ENCODE measurements at places on chromosomes 3 and 15.

DNA sequence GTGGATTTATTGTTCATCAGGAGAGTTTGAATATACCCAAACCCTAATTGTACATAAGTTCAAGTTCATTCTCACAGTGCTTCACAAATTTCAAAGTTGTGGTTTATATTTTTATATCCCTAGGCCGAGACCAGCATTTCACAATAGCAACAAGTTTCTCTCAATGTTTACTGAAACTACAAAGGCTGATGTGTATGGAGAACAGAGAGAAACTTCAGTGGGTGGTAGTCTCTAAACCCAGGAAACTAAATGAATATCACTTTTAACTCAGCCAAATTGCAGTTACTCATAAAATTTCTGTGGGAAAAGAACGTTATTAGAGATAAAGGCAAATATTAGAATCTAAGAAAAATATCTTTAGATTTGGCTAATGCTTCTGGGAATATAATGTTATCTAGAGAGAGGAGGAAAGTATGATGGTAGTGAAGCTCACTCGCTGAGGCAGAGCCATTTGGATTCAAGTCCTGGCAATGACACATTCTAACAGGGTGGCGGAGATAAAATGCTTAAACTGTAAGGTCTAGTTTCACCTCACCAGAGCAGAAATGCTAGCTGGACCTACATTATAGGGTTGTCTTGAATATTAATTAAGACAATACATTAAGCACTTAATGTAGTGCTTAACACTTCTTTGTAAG, 514.8 kb downstream of the EPHA3 start:
- no peak for DNase-seq

GRCh38 chr3:126319701-126320295, 37.4 kb downstream of the KLF15 start:
- no peak for DNase-seq

GRCh38 chr3:7759630-7760029, 742.0 kb upstream of the LMCD1 start:
- DNase-seq = no peak

- no peak for DNase-seq
These were observed 665 bp downstream of the GATM start for GRCh38 chr15:45377609-45378148.

DNA sequence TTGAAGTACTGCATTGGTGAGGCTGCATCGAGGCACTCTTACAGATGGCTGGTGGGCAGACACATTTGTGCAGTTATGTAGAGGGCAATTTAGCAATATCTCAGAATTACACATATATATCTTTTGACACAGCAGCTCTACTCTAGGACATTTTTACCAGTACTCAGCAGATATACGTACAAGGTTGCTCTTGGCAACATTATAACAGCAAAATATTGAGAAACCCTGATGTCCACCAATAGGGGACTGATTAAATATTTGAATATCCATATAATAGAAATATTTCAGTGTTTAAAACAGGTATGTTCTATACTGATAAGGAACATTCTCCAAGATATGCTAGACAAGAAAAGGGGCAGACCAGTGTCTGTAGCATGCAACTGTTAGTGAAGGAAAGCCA, 7.9 kb upstream of the FBXO22 start:
- DNase-seq = no peak

DNA sequence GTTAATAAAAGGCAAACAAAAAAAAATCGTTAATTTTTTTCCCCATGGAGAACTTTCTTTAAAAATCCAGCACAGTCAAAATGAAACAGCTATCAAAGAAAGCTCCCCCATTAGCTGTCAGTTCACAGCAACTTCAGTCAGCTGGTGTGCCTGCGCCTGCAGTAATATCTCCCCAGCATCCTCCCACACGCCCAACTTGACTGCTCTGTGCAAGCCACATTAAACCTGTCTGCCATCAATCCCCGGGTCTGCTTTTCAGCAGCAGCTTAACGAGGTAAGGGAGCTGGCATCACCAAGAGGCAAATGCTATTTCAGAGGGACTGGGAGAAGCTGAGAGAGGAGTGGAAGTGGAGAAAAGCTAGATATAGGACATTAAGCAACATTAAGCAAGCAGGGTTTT, 337.5 kb downstream of the GAP43 start:
- DNase-seq = peak; percentile 25

DNA sequence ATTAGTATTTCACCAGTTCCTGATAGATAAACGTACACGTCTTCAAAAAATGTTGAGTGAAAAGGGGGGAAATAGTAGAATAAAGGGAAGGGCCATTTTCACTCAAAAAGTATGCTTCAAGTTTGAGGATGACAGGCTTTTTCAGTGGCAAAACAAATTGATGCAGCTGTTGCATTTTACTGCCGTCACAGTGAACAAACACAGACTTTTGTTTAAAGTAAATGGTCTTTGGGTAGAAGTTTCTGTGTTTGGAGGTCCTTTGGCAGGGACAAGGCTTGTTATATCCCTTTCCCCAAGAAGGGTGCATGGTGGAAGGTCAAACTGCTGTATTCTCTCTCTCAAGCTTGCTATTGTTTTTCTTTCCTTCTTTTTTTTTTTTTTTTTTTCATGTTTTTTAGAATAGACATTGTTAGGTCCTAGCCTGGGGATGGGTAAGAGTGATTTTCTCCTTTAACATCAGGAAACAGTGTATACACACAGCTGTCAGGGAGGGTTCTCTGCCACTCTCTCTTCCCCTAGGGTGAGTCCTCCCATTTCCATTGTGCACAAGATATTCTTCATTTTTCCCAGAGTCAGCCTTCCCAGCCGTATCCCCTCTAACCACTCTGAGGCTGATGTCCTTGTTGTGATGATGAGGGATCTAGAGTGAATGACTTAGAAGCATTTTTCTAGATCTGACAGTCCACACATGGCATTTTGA, 6.6 kb upstream of the SUCNR1 start:
- DNase-seq = no peak

DNA sequence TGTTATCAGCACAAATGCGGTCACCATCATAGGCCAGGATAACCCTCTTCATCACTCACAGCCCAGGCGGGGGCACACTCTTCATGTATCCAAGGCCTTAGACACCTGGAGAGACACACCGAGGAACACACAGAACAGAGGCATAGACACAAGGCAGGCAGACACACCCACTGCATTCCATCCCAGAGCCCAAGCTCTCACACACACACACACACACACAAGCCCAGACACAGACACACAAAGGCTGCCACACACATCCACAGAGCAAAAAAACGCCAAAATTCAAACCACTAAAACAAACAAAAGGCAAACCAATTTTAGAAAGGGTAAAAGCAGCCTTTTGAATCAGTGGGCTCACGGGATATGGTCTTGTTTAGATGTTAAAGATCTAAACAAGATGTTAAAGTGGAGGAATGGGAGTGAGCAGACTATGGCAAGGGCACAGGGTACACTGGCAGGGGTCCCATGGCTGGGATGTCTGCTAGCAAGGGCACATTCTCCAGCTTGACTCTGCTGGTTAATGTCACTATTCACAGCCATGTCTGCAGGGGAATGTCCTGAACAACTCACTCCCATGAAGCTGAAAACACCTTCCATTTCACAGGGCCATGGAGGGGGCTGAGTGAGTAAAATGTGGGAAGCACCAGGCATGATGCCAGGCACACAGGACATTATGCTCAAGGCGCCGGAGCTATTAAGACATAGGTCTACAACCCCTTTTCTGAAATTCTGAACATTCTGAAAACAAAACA, 14.9 kb upstream of the CRABP1 start:
- DNase-seq = no peak

GRCh38 chr15:62658498-62658897, 384.0 kb upstream of the TPM1 start:
- no peak for DNase-seq

DNA sequence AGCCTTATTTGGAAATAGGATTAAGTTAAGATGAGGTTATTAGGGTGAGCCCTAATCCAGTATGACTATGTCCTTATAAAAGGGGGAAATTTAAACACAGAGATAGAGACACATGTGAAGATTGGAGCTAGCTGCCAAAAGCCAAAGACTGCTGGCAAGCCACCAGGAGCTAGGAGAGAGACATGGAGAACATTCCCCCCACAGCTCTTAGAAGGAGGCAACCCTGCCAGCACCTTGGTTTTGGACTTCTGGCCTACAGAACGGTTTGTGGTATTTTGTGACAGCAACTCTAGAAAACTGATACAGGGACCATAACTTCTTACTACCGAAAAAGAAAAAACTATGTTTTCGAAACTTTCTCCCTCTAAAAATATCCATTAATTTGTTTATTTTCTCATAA, 245.3 kb upstream of the RARB start:
- no peak for DNase-seq

DNA sequence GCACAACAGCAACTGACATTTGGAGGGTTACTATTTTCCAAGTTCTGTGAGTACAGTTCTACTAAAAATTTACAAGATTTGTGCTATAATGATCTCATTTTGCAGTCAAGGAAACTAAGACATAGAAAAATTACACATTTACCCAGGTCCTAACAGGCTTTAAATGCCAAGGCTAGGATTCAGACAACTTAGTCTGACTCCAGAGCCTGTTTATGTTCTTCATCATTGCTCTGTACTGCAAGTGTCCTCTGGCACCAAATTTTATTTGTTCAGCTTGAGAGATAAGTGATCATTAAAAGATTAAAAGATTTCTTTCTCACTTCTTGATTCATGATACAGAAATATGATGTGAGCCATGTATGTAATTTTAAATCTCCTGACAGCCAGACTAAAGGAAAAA, 290.8 kb downstream of the UBE2E2 start:
- DNase-seq = no peak

DNA sequence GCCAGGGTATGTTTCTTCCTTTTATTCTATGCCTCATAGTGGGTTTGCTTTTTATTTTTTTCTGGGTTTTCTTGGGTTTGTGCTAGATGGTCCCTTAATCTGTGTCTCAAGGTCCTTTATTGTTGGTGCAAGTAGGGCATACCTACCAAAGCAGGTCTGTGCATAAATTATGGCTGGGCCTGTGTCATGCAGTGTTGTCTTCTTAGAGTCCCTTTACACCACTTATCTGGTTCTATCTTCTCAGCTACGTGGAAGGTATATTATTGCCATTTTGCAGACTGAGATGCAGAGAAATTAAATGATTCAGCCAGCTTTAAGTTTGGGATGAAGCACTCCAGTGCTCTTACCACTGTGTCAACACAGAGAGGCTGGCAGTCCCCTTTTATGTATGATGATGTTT, 293.5 kb upstream of the SOX2 start:
- DNase-seq = no peak

All from right kidney (tissue), 9 donors.